COR-L47 (cell line): ENCODE measurements at places on chromosomes 7 and 10.

GRCh38 chr7:36597090-36597773 is 127.1 kb downstream of the AOAH start:
- DNase-seq, result no peak

GRCh38 chr7:100466653-100467605 is 2.9 kb upstream of the SPACDR start:
- no peak for DNase-seq

- no peak for DNase-seq
Observed at GRCh38 chr7:8208816-8209215, 53.2 kb downstream of the ICA1 start.

DNA sequence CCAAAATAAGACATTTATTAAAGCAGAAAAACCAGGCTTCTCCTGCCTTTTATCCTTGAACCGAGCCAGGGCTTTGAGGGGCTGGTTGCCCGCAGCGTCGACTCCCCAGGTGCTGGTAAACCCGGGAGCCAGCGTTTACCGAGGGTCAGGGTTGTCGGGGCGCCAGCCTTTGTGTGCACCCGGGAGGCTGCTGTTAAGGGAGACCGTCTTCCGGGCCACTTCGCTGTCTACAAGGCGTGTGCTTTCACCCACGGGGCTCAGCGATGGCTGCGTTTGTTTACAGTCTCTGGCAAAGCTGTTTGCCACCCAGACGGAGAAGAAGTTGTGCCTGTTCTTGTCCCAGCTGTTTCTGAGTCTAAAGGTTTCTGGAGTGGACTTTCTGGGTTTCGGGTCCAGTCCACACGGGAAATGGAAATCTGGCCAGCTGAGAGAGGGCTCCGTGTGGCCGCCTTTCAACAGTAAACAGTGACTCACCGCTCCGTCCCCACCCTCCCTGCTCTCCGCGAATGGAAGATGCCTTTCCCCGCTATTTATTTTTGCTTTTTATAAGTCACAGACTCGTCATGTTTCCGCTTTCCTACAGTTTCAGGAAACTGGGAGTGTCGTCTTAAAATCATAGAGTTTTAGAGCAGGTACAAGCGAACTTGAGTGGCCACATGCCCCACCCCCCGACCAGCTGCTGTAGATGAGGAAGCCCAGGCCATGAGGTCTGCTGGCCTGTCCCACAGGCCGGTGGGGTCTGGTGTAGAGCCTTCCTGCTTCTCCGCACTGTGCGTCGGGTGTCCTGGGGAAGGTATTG is 2.2 kb downstream of the MAFK start:
- DNase-seq, result no peak

- no peak for DNase-seq
Observed at GRCh38 chr7:77222819-77223218, 23.2 kb upstream of the FGL2 start.

DNA sequence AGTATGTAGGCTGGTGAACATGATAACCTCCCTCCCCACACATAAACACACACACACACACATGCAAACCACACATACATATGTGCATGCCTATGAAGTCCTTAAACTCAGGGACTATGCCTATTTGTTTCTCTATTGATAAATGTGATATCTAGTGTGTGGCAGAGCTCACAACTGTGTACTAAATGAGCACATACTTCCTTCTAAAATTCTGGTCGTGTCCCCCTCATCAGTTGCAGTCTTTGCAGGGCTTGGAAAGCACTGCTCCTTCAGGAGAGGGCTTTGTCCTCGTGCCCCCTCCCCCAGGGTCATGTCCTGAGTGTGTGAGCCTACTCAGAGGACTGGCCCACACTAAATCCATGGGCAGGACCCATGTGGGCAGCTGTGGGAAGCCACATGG is 94.0 kb downstream of the SFMBT2 start:
- DNase-seq, result no peak
